ENCODE measurements at places on chromosomes 1 and 21. TPM values are rescaled to one million over a fixed set of nuclear protein-coding genes. Genes with fewer than 3 reads are reported as not detected.

Gene AGBL4
- 0.13 TPM for total RNA-seq

DNA sequence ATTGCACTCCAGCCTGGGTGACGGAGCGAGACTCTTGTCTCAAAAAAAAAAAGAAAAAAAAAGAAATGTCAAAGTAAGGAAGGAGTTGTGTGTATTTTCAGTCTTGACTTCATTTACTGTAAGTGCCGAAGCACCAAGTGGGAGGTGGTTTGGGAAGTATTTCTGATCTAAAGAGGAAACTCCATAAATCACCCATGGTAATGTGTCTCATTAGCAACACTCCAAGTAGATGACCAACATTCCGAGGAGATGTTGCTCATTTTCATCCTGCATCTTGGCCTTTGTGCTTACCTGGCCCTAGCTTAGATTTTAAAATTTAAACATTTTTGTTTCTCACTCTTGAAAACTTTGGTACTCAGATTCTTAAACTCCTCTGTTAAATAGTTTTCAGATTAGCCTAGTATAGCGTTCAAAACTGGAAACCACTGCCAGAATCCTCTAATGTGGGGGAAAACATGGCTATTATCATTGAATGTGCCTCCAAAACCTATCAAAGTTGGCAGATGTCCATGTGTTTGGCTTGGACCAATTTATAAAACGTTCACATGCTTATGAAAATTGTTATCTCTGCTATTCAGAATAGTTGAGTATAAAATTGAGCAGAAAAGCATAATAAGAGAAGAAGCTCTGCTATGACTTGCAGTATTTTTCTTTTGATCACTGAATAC, 110.4 kb downstream of the NFIA start:
- DNase-seq, result no peak

- DNase-seq, result peak; percentile 42
Measured at GRCh38 chr1:67211589-67212563, 45.6 kb downstream of the IL23R start.

Gene DISP1
- 14.1 TPM for total RNA-seq

DNA sequence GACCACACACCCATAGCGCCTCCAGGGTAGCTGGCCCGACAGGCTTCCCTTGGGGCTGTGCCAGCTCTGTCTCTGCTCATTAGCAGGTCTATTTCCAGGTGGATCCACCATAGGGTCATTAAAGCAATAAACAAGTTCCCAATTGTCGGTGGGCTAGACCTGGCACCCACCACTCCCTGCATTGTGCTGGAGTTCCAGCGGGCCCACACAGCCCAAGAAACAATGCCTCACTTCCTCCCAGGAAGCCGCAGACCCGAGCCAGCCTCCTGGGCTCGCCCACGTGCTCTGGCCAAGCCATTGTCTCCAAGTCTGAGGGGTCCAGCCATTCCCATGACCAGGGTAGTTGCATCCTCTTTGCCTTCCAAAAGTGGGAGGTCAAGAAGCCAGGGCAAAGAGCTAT, 27.5 kb upstream of the SOX13 start:
- no peak for DNase-seq

Gene ANKRD34A
- 1.7 TPM for total RNA-seq

DNA sequence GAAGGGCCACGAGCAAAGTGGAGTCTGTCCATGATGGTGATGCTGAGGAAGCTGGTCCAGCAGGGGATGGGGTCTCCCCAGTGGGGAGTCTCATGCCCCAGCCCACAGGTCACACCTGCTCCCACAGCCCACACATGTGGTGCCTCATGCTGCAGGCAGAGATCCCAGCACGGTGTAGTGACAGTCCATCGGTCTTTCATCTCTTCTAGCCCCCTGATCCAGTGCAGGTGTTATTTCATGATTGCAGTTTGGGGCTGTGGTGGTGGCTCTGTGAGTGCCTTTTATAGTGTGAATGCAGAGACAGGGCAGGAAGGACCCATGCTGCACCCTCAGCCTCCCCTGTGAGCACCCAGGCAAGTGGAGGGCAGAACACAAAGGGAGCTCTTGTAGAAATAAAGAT, 45.0 kb downstream of the UBASH3A start:
- DNase-seq, result no peak

Gene PDZK1IP1
- not detected for total RNA-seq

DNA sequence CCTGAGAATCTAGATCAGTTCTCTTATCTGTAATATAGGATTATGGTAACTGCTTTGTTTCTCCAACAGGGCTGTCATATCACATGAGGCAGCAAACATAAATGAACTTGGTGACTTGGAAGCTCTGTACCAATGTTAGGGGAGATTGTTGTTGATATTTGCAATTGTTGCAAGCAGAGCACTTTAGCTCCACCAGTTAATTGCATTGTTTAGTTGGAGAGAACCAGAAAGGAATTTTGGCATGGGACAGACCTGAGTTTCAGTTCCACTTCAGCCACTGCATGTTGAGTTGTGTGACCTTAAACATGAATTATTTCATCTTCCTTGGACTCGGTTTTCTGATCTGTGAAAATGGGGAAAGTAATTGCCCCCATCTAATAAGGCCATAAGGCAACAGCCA, 142.3 kb upstream of the JUN start:
- DNase-seq, result peak; percentile 39

DNA sequence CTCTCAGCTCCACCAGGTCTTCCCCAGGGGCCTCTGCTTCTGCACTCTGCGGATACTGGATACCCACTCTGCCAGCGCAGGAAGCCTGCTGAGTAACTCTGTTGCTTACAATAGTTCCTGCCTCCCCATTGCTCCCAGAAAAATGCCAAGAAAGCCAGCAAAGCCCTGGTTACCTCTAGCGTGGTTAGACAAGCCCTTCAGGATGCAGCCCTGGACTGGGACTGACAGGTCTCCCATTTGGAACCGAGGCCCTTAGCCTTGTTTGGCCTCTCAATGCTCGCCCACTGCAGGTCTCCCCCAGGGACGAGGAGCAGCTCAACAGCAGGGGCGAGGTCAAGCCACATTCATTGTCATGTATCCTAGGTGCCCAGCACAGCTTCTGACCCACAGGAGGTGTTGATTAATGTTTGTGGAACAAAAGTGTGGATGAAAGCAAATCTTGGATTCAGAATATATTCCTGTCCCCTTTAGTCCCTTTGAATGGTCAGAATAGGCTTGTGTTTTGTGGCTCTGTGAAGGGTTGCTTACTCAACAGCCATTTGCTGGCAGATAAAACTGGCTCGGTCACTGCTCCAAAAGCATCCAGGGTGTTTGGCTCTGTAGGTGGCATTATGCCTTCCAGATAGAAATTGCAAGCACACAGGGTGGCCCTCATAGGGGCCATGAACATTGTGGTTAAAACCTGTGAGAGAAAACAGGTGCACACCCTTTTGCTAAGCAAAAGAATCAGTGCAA, 58.9 kb downstream of the C1orf198 start:
- DNase-seq, result peak; percentile 80

- DNase-seq, result no peak
Measured at GRCh38 chr1:157626099-157626498, 28.2 kb upstream of the FCRL4 start.

DNA sequence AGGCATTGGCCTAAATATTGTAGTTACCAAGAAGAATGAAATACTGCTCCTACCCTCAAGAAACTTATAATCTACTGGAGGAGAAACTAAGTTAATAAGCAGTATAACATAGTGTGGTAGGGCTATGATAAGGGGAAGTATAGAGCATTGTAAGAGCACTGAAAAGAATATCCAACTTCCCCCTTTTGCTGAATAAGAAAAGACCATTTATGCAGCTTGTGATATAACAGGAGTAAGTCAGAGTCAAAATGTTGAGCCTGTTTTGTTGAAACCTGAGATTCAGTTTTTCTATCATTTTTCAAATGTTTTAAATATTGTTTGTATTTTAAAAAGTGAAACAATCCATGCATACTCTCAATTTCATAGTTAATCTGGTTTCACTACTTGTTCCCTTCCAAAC, 48.3 kb upstream of the FCRL4 start:
- DNase-seq, result no peak

Gene TRAF3IP3
- 1.0 TPM for total RNA-seq

Gene NTRK1
- 2.5 TPM for total RNA-seq

Gene LRRC38
- total RNA-seq, result not detected

- no peak for DNase-seq
Measured at GRCh38 chr21:42417533-42417932, 13.8 kb downstream of the UBASH3A start.

Gene SLC1A7
- 0.99 TPM for total RNA-seq

Gene ARHGEF16
- 0.98 TPM for total RNA-seq

Gene TSPAN2
- 65.9 TPM for total RNA-seq

DNA sequence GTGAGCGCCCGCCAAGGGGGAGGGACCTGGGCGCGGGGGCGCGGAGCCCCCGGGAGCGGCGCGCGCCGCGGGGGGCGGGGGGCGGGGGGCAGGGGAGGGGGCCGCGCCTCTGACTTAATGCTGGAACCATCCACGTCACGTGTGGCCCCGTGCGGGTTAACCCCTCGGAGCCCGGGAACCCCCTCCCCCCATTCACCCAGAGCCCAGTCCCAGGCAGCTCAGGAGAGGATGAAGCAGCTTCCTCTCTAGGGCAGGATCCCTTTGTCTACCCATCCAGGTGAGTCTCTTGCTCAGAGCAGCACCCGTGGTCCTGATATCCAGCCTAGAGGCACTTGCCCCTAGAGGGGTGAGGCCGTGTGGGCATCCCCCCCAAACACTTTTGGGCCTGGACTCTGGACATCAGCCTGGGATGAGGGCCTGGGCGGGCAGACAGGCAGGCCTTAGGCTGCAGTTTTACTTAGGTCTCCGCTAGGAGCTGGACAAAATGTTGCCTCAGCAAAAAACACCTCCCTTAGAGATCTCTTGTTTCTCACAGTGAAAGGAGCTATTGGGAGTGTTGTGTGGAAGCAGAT, at the start of gene ALX3:
Gene ALX3, minus strand, starts transcription at position 2 of the 572 bp plus-strand sequence. CDS start 60 bp downstream, outside the sequence.
- DNase-seq, result no peak

Gene SMIM34
- total RNA-seq, result not detected

GRCh38 chr1:244304156-244304555, 147.6 kb downstream of the ADSS2 start:
- no peak for DNase-seq

Gene IFI44L
- total RNA-seq, result 15.4 TPM

DNA sequence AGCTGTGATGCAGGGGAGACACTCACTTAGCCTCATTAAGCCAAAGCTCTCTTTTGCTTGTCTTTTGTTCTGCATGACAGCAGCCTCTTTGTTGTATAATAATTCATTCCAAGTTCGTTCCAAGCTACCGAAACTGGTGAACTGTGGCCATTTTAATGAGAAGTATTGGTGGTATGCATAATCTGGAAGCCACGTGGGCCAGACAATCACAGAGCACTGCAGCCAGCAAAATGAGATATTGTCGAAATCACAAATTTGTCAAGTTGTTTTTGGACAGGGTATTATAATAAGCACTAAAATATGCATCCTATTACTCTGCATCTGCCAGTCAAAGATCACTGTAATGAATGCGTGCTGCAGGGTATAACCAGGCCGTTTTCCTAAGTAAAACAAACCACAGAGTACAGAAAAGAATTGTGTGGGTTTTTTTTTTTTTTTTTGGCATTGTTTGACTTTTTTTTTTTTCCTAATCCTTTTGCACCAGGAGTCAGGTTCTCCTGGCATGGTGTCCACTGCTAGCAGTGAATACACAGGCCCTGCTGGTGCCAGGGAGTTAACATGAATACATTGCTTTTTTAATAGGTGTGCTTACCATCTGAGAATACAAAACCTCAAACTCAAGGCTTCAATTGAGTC, 423.9 kb downstream of the PTBP2 start:
- DNase-seq, result no peak

All from esophagus muscularis mucosa (tissue), 4 donors.